Left cardiac atrium (tissue), 4 donors: ENCODE measurements at places on chromosomes 7 and 10.

GRCh38 chr7:22949944-22950343 lies 64.0 kb downstream of the HYCC1 start:
- no peak for DNase-seq

- DNase-seq, result no peak
Measured at GRCh38 chr10:72499701-72500100, 126.2 kb downstream of the MICU1 start.

- no peak for DNase-seq
Measured at GRCh38 chr10:11794566-11794965, 28.6 kb upstream of the PROSER2 start.

GRCh38 chr10:66927971-66928770 lies 2.3 kb downstream of the LRRTM3 start:
- DNase-seq, result peak; percentile 22

- no peak for DNase-seq
Measured at GRCh38 chr10:123519861-123520260, 146.3 kb upstream of the GPR26 start.
